ENCODE measurements at places on chromosomes 3 and 15. TPM values are rescaled to one million over a fixed set of nuclear protein-coding genes. Genes with fewer than 3 reads are reported as not detected.

The LRRN1 gene
- total RNA-seq = not detected

The HACL1 gene
- total RNA-seq = 17.9 TPM

The CPNE4 gene
- total RNA-seq = not detected

The MYLK gene
- 92.5 TPM for total RNA-seq

The MED12L gene
- total RNA-seq = 0.07 TPM

The DNAJB11 gene
- total RNA-seq = 65.5 TPM

The CORO2B gene
- 3.7 TPM for total RNA-seq

The ARHGAP11A gene
- 21.2 TPM for total RNA-seq

The PDIA3 gene
- total RNA-seq = 278 TPM

The LDHAL6B gene
- not detected for total RNA-seq

The P2RY12 gene
- total RNA-seq = not detected

Measured in mammary microvascular endothelial cell (primary cell).